Posterior vena cava (tissue), 2 donors: ENCODE measurements at places on chromosomes 11 and 22.

DNA sequence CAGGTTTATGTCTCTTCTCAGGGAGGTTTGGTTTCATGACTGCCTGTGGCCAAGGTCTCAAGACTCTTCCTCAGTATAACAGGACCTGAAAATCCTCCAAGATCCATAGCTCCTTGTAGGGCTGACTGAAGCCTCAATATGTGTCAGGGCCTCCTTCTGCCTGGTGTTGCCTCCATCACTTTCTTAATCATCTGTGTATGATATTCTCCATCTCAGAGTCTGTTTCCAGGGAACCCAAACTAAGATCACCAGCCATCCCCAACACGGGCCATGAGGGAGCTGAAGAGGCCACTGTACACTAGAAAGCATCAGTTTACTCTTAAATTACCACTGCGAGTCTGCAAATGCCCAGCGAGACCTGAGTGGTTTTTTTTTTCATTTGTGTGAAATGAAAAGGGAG is 17.7 kb downstream of the GGTLC2 start:
- DNase-seq: no peak

- DNase-seq: peak; percentile 40
Measured at GRCh38 chr22:48161298-48161697, 1398.8 kb downstream of the TBC1D22A start.

GRCh38 chr11:123753110-123753509 is 1.2 kb downstream of the OR6X1 start:
- DNase-seq: no peak

DNA sequence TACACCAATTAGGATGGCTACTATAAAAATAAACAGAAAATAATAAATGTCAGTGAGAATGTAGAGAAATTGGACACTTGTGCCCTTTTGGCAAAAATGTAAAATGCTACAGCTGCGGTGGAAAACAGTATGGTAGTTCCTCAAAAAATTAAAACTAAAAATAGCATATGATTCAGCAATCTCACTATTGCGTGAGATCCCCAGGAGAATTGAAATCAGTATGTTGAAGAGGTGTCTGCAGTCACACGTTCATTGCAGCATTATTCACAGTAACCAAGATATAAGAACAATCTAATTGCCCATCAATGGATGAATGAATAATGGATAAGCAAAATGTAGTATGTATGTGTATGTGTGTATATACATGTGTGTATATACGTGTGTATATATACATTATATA is 6.8 kb downstream of the OR52N2 start:
- no peak for DNase-seq

DNA sequence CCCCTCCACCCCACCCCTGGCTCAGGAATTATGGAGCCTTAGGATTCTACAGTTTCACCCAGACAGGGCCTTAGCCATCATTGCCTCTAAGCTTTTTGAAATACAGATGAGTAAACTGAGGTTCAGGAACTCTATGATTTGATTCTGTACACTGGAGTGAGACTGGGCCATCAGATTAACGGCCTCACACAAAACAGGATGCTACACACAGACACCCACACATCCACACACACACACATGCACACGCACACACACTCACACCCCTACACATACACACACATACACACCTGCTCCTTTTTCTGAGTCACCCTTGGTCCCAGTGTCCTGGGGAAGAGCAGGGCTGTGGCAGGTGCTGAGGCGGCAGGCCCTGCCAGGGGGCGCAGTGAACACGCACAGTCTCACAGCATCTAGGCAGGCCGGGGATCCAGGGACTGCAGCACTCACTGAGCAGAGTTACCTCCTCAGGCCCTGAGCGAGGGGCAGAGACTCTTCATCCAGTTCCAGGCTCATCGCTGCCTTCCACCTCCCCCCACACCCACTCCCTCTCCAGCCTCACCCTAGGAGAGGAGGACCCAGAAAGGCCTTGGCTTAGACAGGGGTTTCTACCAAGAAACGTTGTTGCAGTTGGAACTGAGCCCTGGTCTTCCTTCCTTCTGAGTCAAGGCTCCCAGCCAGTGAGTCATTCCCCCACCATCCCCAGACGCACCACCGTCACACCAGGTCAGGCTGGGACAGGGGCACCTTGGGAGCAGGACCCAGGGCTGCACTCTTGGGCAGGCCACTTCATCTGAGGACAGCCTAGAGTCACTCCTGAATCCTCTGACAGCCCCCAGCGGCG is 89.8 kb upstream of the PARVA start:
- peak; percentile 94 for DNase-seq

- no peak for DNase-seq
Measured at GRCh38 chr22:28005513-28005912, 86.5 kb upstream of the PITPNB start.

DNA sequence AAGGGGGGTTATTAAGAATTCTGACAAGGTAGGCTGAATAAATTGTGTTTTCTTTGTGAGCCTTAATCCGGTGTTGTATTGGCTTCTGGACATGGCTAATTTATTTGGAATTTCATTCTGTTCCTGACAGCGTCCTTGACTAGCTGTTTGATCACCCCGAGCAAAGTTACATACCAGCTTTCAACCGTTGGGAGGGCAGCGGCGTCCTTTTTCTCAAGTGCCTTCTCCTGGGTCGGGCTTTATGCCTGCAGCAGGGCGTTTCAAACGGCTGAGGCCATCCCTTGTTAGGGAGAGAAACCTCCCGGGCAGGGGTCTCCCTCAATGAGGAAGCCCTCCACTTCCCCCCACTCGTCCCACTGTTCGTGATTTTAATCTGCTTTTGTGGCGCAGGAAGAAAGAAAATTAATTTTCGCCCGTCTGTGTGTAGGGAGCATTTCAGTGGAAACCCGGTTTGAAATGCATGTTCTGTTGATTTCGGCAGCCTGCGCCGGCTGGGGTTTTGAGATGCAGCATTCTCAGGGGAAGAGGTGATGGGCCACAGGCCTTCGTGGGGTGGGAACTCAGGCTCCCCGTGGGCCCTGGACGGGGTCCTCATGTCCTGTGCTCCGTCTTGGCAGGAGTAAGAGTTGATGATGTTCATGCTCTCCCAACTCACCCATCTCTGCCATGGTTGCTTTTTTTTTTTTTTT is 2.9 kb upstream of the SMIM38 start:
- no peak for DNase-seq

DNA sequence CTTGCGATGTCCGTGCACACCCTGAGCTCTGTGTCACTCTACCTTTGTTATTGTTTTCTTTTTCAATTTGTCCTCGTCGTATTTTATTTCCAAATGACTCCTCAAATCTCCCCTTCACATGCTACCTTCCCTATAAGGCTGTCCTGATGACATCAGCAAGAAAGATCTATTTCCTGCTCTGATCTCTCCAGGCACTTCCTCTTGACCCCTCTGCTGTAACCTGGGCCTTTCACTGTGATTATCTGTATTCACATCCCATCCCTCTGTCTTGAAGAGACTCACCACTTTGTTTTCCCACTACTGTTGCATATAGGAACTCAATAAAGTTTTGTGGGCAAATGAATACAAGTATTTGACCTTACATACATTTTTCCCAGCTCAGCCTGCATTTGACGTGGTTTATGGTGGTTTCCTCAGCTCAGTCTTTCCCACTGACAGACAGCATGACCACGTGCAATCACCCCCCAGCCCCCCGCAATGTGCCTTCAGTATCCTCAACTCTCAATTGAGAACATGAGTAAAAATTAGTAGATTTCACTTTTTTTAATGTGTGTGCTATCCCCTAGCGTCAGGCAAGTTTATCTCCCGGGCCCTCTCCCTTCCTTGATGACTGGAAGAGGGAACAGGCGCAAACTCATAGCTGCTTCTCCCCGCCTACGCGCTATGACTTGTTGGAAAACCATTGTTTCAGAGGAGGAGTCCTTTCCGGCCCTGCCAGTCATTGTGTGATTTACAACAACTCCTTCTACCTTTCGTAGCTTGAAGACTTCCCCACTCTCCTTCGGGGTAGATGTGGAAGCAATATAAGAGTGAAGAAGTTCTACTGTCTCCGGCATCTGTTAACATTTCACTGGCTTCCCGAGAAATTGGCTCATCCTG is 498.5 kb downstream of the NTM start:
- no peak for DNase-seq

- DNase-seq: no peak
Measured at GRCh38 chr11:66239998-66240780, 28.2 kb upstream of the RAB1B start.

GRCh38 chr22:44661070-44661469 is 40.9 kb upstream of the PRR5 start:
- DNase-seq: peak; percentile 67

- DNase-seq: no peak
Measured at GRCh38 chr22:25845985-25846745, 104.2 kb downstream of the MYO18B start.

GRCh38 chr11:31806928-31807798 is 4.0 kb downstream of the PAX6 start:
- no peak for DNase-seq

- DNase-seq: no peak
Measured at GRCh38 chr11:58742140-58742539, 10.4 kb upstream of the GLYAT start.

GRCh38 chr11:95415837-95416304 is 184.9 kb upstream of the SESN3 start:
- no peak for DNase-seq

DNA sequence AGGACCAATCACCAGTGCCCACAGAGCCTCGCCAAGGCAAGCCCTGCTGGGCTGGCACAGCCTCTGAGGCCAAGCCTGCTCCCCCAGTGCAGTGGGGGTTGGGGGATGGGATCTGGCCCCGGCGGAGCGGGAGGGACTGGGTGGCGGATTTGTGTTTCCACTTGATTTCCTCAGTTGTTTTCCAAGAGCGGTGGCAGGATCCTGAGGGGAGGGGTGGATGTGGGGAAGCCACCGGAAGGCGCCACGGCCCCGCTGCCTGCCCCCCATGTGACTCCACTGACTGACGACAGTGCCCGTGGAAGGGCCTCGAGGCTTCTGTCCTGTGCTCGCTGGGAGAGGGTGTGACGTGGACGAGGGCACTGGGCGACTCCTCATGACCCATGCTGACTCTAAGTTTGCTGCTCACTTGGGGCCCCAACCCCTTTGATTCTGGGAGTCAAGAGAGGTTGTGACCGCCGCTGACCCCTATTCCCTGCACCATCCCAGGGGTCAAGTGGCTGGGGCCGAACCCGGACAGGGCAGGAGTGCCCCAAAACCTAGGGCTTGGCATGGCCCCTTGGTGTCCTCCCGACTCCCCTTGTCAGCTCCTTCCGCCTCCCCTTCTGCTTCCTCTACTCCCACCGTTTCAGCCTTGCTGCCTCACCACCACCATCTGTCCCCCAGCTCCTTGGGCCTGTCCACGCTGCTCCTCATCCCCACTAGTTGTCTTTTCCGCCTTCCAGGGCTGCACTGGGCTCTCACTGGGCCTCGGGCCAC is 23.5 kb upstream of the PICK1 start:
- DNase-seq: no peak

DNA sequence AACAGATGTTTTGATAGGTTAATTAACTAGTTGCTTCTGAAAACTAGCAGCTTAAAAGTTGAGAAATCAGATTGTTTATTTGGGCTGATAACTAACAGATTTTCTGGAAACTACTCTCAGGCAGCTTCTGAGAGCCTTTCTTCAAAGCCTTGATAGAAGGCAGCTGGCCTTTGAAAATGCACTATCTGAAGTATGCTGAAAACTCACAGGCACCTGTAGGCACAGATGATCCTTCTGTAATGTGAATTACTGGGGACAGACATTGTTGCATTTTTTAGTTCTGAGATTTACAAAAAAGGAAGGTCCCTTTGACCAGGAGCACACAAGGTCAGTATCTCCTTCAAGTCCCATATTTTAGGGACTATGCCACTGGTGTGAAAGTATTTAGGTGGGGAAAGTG is 460.8 kb upstream of the CNTN5 start:
- no peak for DNase-seq

- no peak for DNase-seq
Measured at GRCh38 chr22:18045794-18046193, 21.4 kb upstream of the MICAL3 start.

GRCh38 chr11:118956847-118957469 is 860 bp downstream of the UPK2 start:
- peak; percentile 64 for DNase-seq

DNA sequence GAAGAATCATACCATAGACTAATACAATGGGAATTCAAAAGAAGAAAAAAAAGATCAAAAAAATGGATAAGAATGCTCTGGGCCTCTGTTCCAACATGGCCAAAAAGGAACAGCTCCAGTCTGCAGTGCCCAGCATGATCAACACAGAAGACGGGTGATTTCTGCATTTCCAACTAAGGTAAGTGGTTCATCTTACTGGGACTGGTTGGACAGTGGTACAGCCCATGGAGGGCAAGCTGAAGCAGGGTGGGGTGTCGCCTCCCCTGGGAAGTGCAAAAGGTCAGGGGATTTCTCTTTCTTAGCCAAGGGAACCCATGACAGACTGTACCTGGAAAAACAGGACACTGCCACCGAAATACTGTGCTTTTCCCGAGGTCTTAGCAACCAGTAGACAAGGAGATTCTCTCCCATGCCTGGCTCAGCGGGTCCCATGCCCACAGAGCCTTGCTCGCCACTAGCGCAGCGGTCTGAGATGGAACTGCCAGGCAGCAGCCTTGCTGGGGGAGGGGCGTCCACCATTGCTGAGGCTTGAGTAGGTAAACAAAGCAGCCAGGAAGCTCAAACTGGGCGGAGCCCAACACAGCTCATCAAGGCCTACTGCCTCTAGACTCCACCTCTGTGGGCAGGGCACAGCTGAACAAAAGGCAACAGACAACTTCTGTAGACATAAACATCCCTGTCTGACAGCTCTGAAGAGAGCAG is 428.4 kb downstream of the MN1 start:
- DNase-seq: no peak

DNA sequence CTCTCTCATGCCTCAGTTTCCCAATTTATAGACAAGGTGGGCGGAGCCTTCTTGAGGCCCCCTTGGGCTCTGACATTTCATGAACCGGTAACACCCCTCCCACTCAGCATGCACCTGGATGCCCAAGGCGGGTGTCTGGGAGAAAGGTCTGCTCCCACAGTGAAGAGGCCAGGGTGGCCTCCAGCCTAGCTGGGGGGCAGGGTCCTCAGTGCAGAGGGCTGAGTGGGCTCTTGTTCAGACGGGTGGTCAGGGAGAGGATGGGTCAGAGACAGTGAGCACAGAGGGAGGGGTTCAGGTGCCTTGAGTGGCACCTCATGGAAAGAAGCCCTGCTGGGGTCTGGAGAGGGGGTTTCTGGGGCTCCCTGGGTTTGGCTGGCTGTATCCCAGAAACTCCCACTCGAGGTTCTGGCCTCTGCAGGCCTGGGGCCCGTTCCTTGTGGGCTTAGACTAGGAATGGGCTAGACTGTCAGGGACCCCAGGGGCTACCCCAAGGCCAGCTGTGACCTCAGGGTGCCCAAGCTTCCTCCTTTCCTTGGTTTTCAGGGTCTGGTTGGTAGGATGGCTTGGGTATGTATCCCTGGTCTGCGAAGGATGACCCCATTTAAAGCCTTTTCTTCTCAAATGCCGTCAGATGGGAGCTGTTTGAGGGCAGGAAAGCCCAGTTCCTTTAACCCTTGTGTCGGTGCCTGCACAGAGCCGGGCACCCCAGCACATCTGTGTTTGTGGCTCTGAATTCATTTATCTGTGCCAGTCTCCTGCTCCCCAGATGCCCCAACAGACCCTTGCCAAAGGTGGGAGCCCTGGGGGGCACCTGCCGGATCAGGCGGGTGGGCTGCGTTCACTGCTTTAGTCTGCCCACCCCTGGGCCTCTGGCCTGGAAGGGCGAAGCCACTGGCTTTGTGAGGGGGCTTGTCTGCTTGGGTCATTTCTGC is 1.2 kb downstream of the SYNGR1 start:
- no peak for DNase-seq
